ENCODE measurements at places on chromosomes 16 and 17.

DNA sequence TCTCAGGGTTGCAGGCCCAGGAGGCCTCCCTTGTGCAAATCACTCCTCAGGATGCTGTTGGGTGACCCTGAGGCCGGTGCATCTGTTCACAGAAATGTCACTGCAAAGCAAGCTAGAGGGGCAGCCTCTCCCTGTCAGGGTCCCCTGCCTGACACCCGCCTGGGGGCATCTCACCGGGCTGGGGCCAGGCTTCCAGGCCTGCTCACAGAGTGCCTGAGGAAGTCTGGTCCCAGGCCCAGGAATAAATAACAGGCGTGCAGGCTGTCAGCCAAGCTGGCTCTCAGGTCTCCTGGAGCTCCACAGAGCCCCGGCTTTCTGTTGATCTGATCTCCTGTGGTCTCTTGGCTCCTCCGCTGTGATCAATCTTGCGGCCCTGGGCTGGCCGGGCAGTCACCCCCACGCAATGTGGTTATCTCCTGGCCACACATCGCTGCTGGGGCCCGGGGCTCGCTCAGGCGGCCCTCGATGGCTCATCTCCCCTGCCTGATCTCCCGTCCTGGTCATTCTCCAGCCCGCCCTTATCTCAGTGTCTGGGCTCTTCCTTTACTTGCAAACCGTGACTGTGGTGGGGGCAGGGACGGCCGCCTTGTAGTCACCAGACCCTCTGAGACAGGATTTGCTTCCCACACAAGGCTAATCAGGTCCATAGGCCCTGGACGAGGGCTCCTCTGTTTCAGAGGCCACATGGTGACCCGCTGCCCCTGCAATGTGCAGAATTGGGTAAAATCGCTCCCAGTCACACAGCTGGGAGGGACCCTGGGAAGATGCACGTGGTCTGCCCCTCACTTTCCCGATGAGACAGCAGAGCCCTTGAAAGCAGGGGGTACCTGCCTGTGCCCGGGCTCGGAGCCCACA lies 231.2 kb upstream of the GSE1 start:
- DNase-seq: peak; percentile 27

DNA sequence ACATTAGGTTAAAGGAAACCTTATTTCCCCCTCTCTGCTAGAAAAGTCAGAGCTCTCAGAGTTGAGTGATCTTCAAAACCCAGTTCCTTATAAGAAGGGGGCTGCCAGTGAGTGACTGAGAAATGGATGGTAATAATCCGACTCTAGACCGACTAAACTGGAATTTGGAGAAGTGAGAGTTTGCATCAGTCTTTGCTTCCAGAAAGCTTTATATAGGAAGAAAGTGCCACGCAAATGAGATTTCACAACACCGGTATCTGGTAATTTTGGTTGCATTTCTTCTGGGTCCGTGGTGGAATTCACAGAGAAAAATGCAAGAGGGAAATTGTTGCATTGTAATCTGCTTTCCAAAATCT lies 271.4 kb downstream of the MAF start:
- no peak for DNase-seq

- DNase-seq: peak; percentile 84
These were observed 522 bp upstream of the VEZF1 start for GRCh38 chr17:57988301-57989250.

GRCh38 chr16:86664522-86665318 lies 86.4 kb downstream of the FOXL1 start:
- peak; percentile 83 for DNase-seq

DNA sequence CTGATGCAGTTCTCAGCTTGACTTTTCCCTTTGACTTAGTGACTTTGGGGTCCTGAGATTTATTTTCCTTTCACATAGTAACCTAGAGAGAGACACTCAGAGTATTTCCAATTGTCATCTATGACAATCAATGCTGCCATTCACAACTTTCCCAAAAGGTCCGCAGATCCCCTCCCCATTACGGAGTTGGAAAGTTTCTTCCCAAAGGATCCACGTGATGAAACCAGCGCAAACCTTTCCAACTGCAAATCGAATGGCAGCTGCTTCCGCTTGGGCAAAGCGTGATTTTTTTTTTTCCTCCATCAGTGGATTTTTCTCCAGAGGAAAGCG lies 538 bp upstream of the FCSK start:
- DNase-seq: peak; percentile 71

DNA sequence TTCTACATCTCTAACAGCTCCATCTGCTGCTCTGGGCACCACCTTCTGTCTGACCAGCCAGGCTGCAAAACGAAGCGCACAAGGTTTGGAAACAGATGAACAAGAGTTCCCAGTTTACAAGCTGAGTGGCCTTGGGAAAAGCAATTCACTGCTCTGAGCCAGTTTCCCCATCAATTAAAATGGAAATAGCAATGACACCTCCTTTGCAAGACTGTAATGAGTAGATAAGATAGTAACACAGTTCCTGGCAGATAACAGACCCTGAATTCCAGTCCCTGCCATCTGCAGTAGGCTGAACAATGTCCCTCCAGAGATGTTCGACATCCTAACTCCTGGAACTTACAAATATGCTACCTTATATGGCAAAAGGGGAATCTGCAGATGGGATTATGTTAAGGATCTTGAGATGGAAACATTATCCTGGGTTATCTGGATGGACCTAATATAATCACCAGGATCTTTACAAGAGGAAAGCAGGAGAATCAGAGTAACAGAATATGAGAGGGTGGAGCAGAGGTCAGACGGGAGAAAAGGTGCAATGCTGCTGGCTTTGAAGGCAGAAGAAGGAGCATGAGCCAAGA lies 27.9 kb downstream of the CPPED1 start:
- no peak for DNase-seq

- DNase-seq: no peak
These were observed 8.9 kb upstream of the MVD start for GRCh38 chr16:88671806-88672205.

GRCh38 chr16:10616756-10617640 lies 36.6 kb upstream of the EMP2 start:
- peak; percentile 52 for DNase-seq

GRCh38 chr17:55420776-55421178 lies 858 bp downstream of the MMD start:
- DNase-seq: peak; percentile 59

GRCh38 chr17:49452201-49452600 lies 37.5 kb upstream of the PHB1 start:
- no peak for DNase-seq

- no peak for DNase-seq
These were observed 81.6 kb downstream of the ARHGAP23 start for GRCh38 chr17:38509772-38510420.

DNA sequence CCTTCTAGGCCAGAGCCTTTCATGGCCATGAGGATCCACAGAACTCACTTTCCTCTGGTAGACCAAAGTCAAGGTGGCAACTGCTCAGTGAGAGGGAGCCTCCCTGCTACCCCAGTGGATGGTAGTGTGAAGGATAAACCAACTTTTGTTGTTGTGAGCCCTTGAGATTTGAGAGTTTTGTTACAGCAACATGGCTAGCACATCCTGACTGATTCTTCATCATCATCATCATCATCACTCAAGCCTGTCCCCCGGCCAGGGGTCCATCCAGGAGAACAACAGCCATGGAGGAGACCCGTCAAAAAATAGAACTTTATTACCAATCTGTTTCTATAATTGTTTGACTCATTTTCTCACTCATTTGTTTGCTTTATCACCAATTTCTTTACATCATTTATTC lies 23.7 kb downstream of the RAI1 start:
- no peak for DNase-seq

DNA sequence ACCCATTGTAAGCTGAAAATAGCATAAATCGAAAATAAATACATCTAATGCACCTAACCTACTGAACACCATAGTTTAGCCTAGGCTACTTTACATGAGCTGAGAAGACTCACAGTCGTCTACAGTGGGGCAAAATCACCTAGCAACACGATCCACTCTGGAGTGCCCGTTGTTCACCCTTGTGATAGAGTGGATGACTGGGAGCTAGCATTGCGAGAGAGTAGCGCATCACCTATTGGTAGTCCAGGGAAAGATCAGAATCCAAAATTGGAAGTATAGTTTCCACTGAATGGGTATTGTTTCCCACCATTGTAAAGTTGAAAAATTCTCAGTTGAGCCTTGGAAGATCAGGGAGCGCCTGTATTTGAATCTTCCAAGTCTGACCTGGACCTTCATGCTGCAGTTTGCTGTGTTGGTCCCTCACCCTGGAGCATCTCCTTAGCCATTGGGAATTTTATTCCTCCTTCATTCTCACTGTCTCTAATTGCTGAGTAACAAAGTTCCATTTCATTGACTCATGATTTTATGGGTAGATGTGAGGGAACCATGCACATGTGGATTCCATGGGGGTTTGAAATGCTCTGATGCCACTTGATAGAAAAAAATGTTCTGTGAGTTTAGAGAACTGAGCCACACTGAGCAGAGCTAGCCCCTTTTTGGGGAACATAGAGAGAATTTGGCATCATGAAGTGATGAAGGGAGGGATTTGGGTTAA lies 19.6 kb downstream of the AKAP1 start:
- peak; percentile 15 for DNase-seq

DNA sequence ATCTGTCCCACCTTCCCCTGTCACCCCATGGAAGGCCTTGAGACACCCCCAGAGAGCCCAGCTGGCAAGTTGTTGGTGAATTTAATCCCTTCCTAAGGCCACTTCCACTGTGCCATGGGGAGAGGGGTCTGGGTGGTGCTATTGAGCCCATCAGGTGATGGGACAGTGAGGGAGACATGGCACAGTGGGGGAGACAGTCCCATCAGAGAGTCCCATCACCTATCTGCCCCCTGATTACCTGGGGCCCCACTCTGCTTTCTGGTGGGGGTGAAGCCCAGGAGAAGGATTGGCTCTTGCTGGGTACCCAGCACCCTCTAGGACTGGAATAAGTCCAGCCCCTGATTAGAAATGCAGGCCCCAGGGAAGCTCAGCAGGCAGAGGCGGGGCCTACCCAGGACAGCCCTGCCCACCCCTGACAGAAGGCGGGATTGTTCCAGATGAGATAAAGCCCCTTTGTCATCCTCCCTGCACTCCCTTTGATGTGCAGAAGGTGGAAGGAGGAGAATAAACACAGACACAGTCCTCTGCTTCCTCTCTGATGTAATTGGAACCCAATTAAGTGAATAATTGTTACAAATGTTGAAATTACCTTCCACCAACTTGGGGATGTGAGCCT lies 18.9 kb downstream of the TMEM132E start:
- DNase-seq: no peak

GRCh38 chr16:8867932-8868415 lies 832 bp downstream of the CARHSP1 start:
- peak; percentile 43 for DNase-seq

GRCh38 chr17:50830352-50830751 lies 5.0 kb upstream of the WFIKKN2 start:
- peak; percentile 39 for DNase-seq

- peak; percentile 96 for DNase-seq
These were observed at the start of gene GIT1 for GRCh38 chr17:29589524-29590410. GIT1 (minus strand) TSS chr17:29589648; CDS start chr17:29589378, 270 bp downstream.

GRCh38 chr17:28136923-28137322 lies 94.4 kb downstream of the NLK start:
- DNase-seq: no peak

GRCh38 chr17:4605826-4606225 lies 21.5 kb downstream of the SMTNL2 start:
- no peak for DNase-seq

DNA sequence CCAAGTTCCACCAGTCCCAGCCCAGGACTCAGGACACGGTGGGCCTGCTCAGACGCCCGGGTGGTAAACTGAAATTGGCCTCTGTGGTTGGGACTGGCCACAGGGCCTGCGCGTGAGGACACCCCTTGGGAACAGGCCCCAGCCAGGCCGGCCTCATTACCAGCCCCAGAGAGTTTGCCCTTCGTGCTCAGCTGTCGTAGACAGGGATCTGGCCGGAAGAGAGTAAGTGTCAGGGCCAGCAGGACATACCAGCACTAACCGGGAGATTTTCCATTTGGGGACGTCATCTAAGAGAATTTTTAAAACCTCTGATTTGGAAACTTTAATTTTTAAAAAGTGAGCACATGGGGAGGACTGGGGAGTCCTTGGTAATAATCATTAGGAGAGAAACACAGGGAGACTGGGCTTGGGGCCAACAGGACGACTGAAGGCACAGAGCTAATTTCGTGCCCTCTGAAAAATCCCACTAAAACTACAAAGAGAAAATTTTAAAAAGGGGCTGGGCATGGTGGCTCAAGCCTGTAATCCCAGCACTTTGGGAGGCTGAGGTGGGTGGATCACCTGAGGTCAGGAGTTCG lies 2.4 kb upstream of the RBFOX3 start:
- DNase-seq: no peak

- no peak for DNase-seq
These were observed 506.2 kb upstream of the ZFHX3 start for GRCh38 chr16:73553941-73554660.

GRCh38 chr16:2827831-2828520 lies 2.1 kb upstream of the ZG16B start:
- DNase-seq: no peak

GRCh38 chr17:66952031-66952524 lies 12.4 kb upstream of the CACNG4 start:
- peak; percentile 74 for DNase-seq

GRCh38 chr17:60230358-60230757 lies 80.6 kb downstream of the CA4 start:
- no peak for DNase-seq

- DNase-seq: no peak
These were observed 55.9 kb downstream of the C17orf67 start for GRCh38 chr17:56777859-56778258.

GRCh38 chr16:10226141-10226986 lies 44.1 kb upstream of the GRIN2A start:
- DNase-seq: no peak

DNA sequence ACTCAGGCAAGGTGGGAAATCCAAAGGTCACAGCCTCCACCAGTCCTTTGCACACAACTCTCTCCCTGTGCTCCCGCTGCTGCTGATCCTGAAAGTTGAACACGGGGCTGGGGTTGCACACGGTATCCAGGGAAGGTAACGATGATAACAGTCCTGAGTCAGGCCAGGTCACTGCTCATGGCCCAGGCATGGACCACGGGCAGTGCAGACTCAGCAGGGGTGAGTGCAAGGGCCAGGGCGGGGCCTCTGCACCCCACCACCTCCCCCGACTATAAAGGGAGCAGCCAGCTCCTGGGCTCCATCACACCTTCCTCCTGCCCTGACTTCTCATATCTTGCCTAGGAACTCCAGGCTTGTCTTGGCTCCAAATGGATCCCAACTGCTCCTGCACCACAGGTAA lies at the start of gene MT1B:
TSS of gene MT1B (plus strand) at position 301 of the 400 bp plus-strand sequence. CDS start at position 369, 68 bp downstream.
- no peak for DNase-seq

DNA sequence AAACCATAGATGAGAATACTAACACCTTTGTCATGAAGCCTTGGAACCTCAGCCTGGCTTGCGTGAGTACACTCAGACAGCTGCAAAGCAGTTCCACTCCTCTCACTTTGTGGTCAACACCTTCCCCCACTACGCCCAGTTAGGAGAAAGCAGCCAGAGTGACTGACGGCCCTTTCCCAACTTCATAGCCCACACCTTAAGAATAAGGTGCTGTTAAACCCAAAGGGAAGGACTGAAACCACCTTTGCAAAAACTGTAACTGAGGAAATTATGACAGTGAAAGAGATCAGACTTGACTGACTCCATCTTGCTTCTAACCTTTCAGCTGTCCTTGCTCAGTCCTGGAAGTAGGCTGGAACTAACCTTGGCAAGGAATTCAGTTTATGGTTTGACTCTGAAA lies 13.7 kb downstream of the N4BP1 start:
- no peak for DNase-seq

GRCh38 chr17:55641676-55642081 lies 81.0 kb downstream of the TMEM100 start:
- DNase-seq: peak; percentile 64

Data from adipocyte (in vitro differentiated cells).